CD4-positive, alpha-beta T cell treated with Interleukin-6 at 100 ng/mL for 8 hours (primary cell): ENCODE measurements at places on chromosomes 2 and 18.

GRCh38 chr2:233997707-233998106 is 52.8 kb upstream of the SPP2 start:
- no peak for DNase-seq

DNA sequence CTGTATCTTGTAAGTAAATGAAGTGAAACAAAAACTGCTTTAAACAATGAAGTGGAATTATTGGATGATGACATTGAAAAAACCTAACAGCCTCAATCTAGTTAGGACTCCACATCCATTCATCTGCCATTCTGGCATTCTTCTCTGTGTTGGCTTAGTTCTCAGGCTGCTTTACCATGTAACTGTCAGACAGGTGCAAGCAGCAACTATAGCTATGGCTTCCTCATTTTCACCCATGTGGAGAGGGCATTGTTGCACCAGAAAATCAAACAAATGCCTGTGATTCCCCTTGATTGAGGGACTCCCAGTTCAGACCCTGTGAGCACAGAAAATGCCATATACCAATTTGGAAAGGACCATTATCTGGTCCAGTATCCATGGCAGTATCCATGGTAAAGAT is 129.5 kb upstream of the NYAP2 start:
- no peak for DNase-seq

DNA sequence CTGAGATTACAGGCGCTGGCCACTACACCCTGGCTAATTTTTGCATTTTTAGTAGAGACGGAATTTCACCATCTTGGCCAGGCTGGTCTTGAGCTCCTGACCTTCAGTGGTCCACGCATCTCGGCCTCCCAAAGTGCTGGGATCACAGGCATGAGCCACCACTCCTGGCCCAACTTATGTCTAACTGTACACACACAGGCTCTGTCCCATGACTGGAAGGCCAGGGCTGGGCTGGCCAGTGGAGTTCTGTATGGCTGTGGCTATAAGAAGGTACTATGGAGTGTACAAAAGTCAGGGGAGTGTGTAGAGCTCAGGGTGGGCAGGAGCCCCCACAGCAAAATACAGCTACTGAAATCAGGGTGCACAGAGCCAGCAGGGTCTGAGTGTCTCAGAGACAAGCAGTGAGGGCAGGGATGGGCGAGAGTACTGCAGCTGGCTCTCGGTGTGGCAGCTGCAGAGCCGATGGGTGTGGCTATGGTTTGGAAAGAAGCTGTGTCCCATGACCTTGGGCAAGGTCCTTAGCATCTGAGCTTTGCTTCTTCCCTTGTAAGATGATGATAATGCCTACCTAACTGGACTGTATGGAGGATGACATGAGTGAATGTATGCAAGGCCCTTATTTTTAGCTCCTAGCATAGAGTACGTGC is 10.4 kb upstream of the MSGN1 start:
- no peak for DNase-seq

GRCh38 chr2:170568511-170568910 is 146.6 kb upstream of the SP5 start:
- DNase-seq: no peak

GRCh38 chr2:153179808-153180207 is 298.8 kb downstream of the RPRM start:
- no peak for DNase-seq

DNA sequence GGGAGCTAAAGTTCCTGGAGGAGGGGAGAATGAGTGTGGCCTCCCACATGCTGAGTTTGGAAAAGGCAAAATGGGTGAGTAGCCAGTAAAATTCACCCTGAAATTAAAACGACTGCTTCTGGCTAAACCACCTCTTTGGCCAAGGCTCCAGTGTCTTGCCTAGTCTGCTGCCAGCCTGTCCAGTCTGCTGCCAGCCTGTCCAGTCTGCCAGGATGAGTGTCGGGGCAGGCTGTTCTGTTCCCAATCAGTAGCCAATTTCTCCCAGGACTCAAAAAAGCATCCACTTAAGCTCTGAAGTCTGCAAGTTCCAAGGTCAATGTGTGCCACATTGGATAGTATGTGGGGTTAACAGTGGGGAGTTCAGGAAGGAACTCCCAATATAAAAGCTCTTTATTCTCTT is 134.6 kb upstream of the KLHL29 start:
- DNase-seq: no peak

DNA sequence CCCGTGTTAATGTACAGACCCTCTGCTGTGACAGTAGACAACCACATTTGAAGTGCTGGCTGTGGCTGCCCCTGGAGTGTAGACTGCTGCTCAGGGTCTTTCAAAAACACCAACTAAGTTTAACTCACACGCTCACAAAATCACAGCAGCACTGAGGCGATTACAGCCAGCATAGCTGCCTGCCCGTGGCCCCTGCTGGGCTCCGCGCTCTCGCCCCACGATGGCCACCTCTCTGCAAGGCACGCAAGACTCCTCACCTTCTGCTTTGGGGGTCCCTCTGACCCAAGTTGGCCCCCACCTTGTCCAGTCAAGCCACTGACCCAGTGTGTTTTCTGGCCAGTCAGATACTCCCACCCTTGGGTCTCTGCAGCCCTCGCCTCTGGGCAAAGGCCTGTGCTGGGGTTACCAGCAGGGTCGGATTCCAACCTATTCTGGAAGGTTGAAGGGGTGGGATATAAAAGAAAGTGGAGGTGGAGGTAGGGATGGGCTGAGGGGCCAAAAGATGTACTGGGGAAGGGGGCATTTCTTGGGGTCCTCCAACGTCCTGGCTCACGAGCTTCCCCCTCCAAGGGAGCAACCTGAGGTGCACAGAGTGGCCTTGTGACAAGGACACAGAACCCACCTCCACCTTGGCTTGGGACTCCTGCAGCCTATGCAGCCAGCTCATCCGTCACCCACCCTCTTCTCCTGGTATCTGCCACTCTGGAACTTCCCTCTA is 2.9 kb upstream of the B3GNT7 start:
- DNase-seq: no peak

- no peak for DNase-seq
These were observed 612.1 kb downstream of the KCNJ3 start for GRCh38 chr2:155310589-155310988.

DNA sequence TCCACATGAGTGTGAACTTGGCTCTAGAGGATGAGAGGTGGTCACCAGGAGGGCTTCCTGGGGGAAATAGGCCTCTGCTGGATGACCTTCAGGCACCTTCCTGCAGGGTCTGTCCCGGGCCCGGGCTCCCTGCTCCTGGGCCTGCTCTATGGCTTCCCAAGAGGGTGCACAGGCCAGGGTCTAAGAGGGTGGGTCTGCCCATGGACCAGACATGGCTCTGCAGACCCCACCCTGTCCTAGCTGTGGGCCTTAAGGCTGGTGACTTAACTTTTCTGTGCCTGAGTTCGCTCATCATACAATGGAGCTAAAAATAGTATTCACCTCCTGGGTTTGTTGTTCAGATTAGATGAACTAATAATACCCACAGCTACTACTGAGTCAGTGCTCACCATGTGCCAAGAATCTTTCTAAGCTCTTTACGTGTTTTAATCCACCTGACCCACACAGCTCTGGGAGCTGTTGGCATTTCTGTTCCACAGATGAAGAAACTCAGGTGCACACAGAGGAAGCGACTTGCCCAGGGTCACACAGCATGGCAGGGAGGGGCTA is 14.4 kb downstream of the INHBB start:
- no peak for DNase-seq

DNA sequence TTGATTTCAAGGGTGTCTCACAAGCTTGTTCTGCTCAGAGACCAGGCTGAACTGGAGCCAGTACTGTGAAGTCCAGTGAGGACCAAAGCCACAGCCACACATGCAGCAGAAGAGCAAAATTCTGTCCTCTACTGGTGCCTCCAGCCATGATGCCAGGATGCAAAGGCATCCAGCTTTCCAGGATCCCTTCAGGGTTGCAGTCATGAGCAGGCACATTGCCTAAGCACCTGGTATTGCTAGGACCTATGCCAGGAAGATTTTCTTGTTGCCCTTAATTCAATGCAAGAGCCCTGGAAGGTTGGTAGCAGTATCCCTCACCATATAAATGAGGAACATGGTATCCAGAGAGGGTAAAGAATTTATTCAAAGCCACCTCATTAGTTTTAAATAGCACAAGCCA is 78.9 kb upstream of the CYRIA start:
- DNase-seq: no peak

GRCh38 chr18:5106730-5107129 is 90.3 kb downstream of the AKAIN1 start:
- peak; percentile 3 for DNase-seq

DNA sequence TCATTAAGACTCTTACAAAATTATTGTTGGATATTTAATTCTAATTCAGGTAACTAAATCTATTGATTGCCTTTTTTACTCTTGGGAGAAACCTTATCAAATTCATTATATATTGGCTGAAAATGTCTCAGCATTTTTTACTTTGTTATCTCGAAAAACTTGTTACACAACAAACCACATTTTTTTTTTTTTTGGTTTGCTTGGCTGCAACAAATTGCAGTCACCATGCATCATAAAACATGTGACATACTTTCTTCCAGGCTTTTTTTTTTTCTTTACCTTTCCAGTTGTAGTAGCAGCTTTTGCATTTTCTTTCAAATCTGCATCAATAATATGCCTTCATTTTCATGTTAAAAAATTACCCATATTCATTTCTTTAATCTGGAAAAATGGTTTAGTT is 186.7 kb downstream of the TDRD15 start:
- DNase-seq: no peak

- no peak for DNase-seq
These were observed 67.6 kb downstream of the KIAA2012 start for GRCh38 chr2:202140522-202141252.

- no peak for DNase-seq
These were observed 98.4 kb downstream of the RTTN start for GRCh38 chr18:70107091-70107490.

- DNase-seq: no peak
These were observed 112.2 kb upstream of the EPAS1 start for GRCh38 chr2:46184794-46185583.

DNA sequence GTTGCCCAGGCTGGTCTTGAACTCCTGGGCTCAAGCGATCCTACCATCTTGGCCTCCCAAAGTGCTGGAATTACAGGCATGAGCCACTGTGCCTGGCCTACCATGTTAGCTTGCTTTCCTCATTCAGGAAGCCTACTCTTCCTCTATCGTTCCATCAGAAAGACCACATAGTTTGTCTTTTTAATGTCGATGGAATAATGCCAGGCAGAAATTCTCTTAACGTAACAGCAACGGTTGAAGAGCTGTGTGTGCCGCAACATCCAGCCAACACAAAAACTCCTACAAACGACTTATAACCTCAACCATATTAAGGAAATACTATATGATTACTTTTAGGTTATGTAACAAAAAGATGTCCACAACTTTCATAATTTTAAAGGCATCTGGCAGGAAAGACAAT is 10.5 kb downstream of the ITGB1BP1 start:
- no peak for DNase-seq

- no peak for DNase-seq
These were observed 122.6 kb upstream of the STK17B start for GRCh38 chr2:196293751-196294515.

DNA sequence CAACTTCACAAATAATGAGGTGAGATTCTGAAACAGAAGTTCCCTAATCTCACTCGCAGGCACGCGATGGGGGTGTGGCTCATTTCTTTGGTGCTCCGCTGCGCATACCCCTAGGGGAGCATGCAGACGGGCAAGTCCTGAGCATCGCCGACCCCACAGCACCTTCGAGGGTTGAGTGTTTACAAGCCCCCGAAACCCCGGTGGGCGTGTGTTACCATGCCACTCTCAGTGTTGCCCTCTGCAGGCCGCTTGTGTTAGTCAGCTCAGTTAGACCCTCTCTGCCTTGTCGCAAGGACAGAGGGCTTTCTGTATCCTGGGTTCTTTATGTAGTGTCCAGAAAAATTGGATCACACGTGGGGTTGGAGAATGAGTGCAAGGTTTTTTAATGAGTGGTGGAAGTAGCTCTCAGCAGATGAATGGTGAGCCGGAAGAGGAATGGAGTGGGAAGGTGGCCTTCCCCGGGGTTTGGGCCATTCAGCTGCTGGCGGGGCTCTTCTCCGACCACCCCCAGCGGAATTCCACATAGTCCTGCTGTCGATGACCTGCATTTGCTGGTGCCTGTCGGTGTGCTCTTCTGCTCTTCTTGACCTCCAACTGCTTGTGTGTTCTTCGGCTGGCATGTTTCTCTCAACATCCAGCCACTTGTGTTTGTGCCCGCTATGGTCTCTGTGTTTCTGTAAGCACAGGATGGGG is 191.3 kb downstream of the RPRM start:
- no peak for DNase-seq

DNA sequence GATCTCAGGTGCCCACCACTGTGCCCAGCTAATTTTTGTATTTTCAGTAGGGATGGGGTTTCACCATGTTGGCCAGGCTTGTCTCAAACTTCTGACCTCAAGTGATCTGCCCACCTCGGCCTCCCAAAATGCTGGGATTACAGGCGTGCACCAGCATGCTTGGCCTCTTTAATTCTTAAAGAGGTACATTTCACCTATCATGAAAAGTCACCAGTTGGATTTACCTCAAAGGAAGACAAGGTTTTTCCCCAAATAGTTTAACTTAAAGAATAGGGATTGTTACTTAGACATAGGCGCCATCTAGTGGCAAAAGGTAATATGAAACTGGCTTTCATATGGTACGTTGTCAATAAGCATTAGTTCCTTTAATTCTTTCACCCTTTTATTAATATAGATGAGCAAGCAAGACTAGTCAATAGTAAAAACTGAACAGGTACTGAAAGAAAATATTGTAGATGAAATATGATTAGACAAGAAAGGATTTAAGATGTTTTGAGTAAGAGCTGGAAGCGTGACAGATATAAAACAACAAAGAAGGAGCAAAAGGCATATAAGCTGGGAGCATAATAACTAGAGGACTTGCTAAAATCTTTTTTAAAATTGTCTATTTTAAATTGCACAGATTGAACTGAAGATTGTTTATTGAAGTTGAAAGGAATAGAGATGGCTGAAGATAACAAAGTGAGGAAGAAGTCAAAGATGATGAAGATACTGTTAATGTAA is 35.0 kb upstream of the PSMD14 start:
- peak; percentile 58 for DNase-seq

DNA sequence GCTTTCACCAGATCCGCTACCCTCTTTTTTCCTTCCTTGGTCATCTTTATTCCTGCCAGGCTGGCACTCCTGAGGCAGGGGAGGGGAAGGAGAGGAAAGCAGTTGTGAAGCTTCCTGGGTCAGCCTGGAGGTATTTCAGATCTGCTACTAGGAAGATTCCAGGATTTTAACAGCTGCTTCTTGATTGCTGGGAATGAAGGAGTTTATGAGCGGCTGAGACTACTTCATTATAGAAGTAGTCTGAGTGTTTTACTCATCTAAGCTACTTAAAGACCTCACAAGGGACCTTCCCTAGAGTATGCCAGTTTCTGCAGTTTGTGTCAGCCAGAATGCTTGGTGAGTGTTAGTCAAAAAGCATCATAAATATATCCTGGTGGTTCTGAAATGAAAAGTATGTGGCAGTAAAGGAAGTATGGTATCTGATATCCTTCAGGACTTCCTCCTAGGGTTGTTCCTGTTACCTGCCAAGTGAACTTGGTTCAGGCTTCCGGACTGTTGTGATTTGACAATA is 1.9 kb downstream of the TANC1 start:
- no peak for DNase-seq

DNA sequence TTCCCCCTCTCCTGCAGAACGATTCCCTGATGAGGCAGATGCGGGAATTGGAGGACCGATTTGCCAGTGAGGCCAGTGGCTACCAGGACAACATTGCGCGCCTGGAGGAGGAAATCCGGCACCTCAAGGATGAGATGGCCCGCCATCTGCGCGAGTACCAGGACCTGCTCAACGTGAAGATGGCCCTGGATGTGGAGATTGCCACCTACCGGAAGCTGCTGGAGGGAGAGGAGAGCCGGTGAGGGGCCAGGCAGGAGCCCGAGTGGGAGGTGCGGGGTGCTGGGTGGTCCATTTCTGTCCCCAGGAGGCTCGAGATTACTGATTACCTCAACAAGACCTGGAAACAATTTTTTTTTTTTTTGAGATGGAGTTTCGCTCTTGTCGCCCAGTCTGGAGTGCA is 3.1 kb downstream of the DES start:
- no peak for DNase-seq
